ENCODE measurements at places on chromosomes 13 and 19. TPM values are rescaled to one million over a fixed set of nuclear protein-coding genes. Genes with fewer than 3 reads are reported as not detected.

Gene NUDT15
- 15.9 TPM for total RNA-seq

Gene OBI1
- 17.0 TPM for total RNA-seq

Gene GPC5
- total RNA-seq = not detected

Gene FFAR2
- not detected for total RNA-seq

Gene LENG9
- 3.6 TPM for total RNA-seq

Gene GADD45GIP1
- total RNA-seq = 32.4 TPM

Gene FGF14
- total RNA-seq = not detected

Gene ZNF112
- not detected for total RNA-seq

Gene CCDC106
- total RNA-seq = 29.0 TPM

Gene ZNF723
- total RNA-seq = not detected

Gene PRTN3
- total RNA-seq = not detected

Gene PCP2
- total RNA-seq = 2.1 TPM

Gene KIR3DL1
- not detected for total RNA-seq

Gene PNMA8B
- 0.40 TPM for total RNA-seq

Gene NOVA2
- 0.19 TPM for total RNA-seq

Gene FXYD7
- total RNA-seq = 6.3 TPM

Data from OCI-LY7 (cell line).